RPMI7951 (cell line): ENCODE measurements at places on chromosomes 2 and 18. TPM values are rescaled to one million over a fixed set of nuclear protein-coding genes. Genes with fewer than 3 reads are reported as not detected.

Gene OTOS
- 1.7 TPM in 1 of 2 replicates, not detected in the other for total RNA-seq

Gene ATF2
- 55.0 and 73.3 TPM in 2 replicates for total RNA-seq

Gene RBM43
- total RNA-seq, result 4.4 and 5.6 TPM in 2 replicates

Gene OR6B2
- total RNA-seq, result not detected in 2 replicates

Gene LRRFIP1
- total RNA-seq, result 48.1 and 57.7 TPM in 2 replicates

- DNase-seq, result no peak
Measured at GRCh38 chr2:175599966-175600831, 401.9 kb downstream of the LNPK start.

- no peak for DNase-seq
Measured at GRCh38 chr2:66421612-66422011, 13.3 kb upstream of the MEIS1 start.

DNA sequence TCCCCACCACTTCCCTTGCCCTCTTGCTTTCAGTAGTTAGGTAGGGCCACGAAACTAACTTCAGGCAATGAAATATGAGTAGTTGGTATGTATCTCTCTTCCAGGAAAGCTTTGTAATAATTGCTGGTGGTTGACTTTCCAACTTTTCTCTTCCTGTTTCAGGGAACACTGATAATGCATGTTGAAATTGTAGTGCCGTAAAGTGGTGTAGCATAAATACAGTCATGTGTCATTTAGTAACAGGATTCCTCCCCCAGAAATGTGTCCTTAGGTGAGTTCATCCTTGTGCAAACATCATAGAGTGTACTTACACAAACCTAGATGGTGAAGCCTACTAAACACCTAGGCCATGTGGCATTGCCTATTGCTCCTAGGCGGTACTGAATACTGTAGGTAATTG, 429.2 kb downstream of the PID1 start:
- DNase-seq, result peak; percentile 35

DNA sequence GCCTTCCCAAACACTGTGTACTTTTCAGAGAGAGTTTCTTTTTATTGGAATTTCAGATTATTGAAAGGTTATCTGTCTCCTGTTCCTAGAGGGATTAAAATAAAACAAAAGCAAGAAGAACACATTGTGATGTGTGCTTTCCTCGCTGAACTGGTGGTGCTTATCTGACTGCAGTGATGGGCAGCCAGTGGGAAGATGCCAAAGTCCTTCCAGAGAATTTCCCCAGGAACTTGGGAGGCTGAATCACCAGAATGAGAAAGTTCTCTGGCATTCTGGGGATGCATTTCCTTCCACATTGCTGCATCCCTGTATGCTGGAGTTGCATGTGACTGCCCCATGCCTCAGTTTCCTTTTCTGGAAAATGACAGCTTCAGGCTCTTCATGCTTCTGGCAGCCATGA, 53.9 kb upstream of the SEC11C start:
- peak; percentile 14 for DNase-seq
